ENCODE measurements at places on chromosomes 7 and 10. TPM values are rescaled to one million over a fixed set of nuclear protein-coding genes. Genes with fewer than 3 reads are reported as not detected.

GRCh38 chr7:107118109-107118900, 50.5 kb upstream of the HBP1 start:
- no peak for DNase-seq

DNA sequence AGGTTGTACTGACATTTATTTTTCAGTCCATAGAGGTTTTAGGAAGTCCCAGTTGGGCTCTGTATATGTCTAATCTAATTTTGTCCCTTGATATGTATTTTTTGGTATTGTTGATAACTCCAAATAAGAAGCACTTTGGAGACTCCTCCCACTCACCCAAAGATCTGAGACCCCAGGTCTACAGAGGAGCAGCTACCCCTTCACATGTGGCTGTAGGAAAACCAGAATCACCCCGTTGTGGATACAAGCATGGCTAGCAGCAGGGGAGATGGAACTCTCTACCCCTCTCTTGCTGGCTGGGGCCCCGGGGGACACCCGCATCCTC, 9.4 kb downstream of the HHEX start:
- DNase-seq: no peak

DNA sequence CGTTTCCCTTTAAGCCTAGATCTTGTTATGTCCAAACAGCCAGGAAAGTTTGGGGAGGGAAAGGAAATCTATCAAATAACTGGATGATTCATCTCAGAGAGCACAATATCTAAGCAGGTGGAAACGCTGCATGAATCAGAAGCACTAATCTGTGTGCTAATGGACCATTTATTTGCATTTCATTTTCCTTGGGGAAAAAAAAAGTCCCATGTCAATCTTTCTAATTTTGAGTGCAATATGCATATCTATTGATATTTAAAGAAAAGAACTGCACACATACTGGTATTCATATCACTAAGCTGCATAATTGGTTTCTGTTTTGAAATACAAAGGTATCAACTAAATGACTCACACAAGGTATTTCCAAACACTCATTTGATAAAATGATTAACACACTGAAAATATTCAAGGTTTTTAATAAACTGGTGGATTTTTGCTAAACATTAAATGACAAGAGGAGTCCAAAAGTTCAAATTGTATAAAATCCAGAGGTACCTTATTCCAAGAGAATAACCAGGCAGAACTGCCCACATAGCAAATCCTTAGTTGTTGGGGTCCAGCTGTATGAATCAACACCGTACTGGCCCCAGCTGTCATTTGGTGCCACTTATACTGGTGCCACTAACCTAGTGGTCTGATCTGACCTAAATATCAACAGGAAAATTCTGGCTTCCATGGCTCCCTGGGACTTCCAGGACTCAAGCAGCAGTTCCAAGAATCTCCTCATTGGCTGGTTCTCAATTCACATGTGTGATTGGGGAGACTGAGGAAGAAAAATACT, 122.2 kb upstream of the SP4 start:
- DNase-seq: no peak

DNA sequence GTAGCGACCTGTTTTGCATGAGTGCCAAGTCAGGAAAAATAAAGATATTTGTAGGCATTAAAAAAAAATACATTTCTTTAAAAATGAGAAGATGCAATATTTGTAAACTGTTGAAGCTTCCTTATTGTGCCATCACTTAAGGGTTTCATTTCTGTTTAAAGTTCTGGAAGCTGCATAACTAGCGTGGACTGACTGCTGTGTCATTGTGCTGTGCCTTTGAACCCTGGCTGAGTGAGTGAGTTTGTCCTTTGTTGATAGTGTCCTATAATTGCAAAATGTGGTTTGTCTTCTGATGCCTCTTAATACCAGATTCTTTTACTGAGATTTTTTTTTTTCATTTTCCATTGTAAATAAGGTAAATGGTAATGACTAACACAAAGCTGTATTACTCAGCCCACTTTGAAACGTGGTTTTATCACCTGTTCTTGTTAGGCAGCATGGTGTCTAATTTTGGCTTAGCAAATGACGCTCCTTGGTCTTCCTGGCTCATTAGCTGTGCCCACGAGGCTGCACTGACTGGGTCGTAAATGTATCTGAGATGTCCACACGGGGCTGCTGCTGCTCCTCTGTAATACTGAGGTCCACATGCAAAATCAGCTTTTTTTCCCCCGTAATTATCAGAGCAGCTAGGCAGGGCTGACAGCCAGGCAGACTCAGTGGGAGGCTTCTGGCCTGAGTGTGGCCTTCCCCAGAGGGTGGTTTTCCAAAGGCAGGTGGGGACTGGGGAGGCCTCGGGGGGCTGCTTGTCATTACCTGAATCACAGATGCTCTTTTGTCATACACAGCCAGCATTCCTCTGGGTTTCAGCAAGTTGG, 14.8 kb downstream of the ZSCAN25 start:
- peak; percentile 9 for DNase-seq

- no peak for DNase-seq
Measured at GRCh38 chr7:90192876-90193750, 18.4 kb upstream of the STEAP2 start.

- DNase-seq: no peak
Measured at GRCh38 chr10:3140280-3140679, 32.3 kb downstream of the PITRM1 start.

DNA sequence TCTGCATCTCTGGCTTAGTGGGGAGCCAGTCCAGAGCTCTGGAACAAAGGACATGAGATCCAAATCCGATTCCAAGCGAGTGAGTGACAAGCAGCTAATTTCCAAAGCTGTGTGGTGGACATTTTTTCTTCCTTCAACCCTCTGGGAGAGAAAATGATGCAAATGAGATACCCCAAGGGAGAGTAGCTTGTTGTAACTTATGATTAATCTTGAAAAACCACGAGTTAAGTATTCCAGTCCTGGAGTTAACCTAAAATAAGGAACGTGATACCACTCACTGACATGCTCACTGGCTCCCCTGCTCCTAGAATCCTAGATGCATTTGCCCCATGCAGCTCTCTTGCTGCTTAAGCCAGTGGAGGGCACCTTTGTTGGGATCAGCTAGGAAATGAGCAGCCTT, 116.0 kb upstream of the HABP2 start:
- no peak for DNase-seq

- DNase-seq: no peak
Measured at GRCh38 chr7:156460858-156461627, 179.5 kb upstream of the RNF32 start.

- DNase-seq: no peak
Measured at GRCh38 chr7:111785076-111785475, 222.8 kb upstream of the IMMP2L start.

Gene GIMAP6
- total RNA-seq: not detected

Gene HTRA1
- total RNA-seq: not detected

Gene IFIT1
- not detected for total RNA-seq

Gene SYNPO2L
- not detected for total RNA-seq

Gene MNX1
- 5.7 TPM for total RNA-seq

Gene SLC13A1
- total RNA-seq: not detected
